Stimulated activated CD4-positive, alpha-beta T cell treated with anti-CD3 and anti-CD28 coated beads, Interleukin-12 subunit alpha, Interleukin-12 subunit beta, amount 100 ng/mL, for 4 hours (primary cell): ENCODE measurements at places on chromosomes 12 and 14.

- DNase-seq: no peak
Observed at GRCh38 chr12:108605000-108605689, 7.3 kb upstream of the TMEM119 start.

DNA sequence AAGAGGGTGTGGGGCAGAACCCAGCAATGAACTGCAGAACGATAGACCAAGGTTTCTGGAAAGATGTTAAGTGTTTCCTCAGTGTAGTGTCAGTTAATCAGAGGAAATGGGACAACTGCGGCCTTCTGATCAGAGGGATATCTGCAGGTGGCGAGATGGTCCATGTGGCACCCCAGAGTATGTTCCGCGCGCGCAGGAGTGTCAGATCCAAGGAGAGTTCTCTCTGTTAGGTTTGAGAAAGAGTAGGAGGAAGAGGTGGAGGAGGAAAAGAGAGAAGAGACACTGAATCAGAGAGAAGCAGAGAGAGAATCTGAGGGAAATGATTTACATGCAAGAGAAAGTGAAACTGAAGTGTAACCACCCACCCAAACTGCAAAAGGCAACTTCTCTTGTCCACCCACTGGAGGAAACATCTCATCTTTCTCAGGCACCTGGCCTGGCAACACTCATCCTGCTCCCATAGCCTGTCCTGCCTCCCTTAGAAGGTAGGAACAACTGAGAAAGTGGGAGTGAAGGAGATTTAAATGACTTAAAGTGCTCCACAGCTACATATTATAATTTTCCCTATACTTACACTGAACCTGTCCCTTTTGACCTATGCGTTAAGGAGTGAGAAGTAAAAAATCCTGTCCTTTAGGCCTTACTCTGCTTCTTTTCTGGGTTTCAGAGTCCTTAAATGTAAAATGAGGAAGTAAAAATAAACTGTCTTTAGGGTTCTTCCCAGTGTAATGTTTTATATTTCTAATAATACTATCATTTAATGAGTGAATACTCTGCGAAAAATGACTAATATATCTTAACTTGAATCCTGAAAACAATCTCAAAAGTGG lies 6.8 kb upstream of the TESPA1 start:
- DNase-seq: peak; percentile 28

DNA sequence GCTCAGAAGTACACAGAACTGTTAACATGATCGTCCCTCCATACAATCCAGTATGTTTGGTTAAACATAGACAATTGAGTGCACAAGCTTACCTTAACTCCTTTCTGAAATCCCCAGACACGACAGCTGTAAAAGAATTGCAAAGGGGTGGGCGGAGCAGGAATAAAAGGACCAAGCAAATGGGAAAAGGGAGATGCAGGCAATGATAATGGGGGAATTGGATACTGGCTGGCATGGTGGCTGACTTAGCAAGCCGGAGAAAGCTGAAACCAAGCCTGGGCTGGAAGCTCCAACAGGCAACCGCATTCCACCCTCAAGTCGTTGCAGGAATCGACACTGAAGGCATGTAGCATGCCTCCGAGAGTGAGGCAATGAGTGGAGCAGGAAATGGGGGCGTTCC lies 96.8 kb upstream of the TMEM132C start:
- DNase-seq: no peak

GRCh38 chr12:47776471-47777143 lies 3.6 kb downstream of the SLC48A1 start:
- no peak for DNase-seq

- DNase-seq: no peak
Observed at GRCh38 chr12:68345763-68346162, 13.6 kb upstream of the MDM1 start.

- DNase-seq: no peak
Observed at GRCh38 chr12:26643532-26644315, 189.3 kb downstream of the ITPR2 start.

DNA sequence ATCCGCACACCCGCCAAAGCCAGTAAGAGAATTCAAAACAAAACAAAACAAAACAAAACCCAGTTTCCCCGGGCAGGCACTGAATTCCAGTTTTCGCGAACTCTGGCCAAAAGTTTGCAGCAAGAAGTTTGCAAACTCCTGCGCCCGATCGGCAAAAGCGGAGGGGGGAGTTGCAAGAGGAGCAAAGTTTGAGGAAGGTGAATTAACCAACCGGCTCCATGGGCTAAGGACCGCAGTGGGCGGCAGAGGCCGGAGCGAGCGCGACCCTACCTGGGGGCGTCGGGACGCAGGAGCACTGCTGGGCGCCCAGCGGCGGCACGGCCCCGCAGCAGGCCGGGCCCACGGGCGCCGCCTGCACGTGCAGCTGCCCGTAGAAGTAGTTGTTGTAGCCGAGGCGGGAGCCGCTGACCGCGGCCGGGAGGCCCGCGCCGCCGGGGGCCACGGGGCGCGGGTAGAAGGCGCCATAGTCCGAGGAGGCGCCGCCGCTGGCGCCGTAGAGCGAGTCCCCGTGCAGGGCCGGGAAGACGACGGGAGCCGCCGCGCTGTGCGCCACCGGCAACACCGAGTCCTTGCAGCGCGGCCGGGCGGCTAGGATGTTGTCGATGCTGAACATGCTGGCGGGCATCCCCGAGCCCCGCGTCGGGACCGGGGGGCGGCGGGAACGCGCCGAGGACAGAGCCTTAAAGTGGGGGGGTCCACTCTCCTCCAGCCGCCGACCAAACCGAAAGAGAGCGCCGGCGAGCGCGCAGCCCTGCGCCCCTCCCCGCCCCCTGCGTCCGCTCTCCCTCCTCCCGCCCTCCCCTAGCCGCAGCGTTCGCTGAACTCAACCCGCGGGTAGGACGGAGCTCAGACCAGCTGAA lies at the start of gene GSC:
GSC (minus strand) TSS at position 723 of the 860 bp plus-strand sequence; CDS start at position 625, 98 bp downstream.
- no peak for DNase-seq

- DNase-seq: no peak
Observed at GRCh38 chr12:14695715-14696141, 671 bp downstream of the GUCY2C start.
